ENCODE measurements at places on chromosomes 3 and 15. TPM values are rescaled to one million over a fixed set of nuclear protein-coding genes. Genes with fewer than 3 reads are reported as not detected.
A peak's percentile ranks its signal among the peaks of the same experiment; 100 is the strongest.

- DNase-seq = peak; percentile 94
Observed at GRCh38 chr3:25448750-25449692, 21.0 kb downstream of the RARB start.

DNA sequence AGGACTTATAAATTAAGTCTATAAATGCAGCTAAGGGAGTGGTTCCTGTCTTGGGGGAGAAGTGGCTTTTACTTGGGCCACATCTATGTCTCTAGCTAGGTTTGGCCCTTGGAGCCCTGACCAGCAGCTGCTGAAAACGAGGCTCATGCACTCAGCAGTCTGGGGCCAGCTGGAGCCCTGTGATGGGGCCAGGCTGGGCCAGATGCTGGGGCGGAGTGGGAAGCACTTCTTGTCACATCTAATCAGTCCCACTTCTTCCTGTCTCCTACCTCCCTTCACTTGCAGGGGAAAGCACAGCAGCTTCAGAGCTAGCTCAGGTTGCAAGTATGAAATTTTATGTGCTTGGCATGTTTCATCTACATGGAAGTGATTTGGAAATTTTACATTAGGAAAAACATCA lies 209.9 kb upstream of the ROPN1 start:
- DNase-seq = no peak

DNA sequence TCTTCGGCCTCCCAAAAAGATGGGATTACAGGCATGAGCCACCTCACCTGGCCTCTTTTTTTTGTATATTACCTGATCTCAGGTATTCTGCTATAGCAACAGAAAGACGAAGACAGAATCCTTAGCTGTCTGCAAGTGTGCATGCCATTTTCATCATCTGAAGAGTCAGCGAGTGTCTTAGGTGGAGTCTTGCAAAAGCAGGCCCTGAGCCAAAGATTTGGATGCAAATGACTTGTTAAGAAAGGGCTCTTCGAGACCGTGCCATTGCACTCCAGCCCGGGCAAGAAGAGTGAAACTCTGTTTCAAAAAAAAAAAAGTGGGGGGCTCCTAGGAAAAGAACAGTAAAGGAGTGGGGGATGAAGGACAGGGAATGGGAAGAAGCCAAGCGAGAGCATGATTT lies 10.2 kb upstream of the TRIM69 start:
- DNase-seq = no peak

FETUB gene
- total RNA-seq = not detected

SPTBN5 gene
- total RNA-seq = 0.37 TPM

BFSP2 gene
- total RNA-seq = not detected

TRPM1 gene
- total RNA-seq = not detected

WNT5A gene
- 2.8 TPM for total RNA-seq

HACD3 gene
- total RNA-seq = 8.7 TPM
